Neural progenitor cell (in vitro differentiated cells): ENCODE measurements at places on chromosomes 1 and 21.
A peak's percentile ranks its signal among the peaks of the same experiment; 100 is the strongest.

- DNase-seq, result no peak
Measured at GRCh38 chr1:36606641-36607262, 124.0 kb upstream of the CSF3R start.

DNA sequence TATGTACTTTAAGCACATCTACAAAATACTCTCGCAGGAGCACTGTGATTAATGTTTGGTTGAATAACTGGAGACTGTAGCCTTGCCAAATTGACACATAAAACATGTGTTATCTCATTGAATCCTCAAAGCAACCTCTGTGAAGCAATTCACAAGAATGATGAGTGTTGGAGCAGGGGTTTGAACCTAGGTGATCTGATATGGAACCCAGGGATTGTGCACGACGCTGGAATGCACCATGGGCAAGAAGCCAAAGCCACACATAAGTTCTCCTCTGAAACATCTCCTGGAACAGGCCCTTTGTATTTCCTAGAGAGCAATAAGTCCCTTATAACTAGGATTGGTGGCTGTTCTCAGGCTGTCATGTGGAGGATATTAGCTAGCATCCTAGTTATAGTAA is 124.6 kb upstream of the IVNS1ABP start:
- no peak for DNase-seq

- DNase-seq, result no peak
Measured at GRCh38 chr1:92356956-92357355, 58.1 kb downstream of the RPAP2 start.

- no peak for DNase-seq
Measured at GRCh38 chr1:110544753-110545152, 25.8 kb upstream of the KCNA10 start.

DNA sequence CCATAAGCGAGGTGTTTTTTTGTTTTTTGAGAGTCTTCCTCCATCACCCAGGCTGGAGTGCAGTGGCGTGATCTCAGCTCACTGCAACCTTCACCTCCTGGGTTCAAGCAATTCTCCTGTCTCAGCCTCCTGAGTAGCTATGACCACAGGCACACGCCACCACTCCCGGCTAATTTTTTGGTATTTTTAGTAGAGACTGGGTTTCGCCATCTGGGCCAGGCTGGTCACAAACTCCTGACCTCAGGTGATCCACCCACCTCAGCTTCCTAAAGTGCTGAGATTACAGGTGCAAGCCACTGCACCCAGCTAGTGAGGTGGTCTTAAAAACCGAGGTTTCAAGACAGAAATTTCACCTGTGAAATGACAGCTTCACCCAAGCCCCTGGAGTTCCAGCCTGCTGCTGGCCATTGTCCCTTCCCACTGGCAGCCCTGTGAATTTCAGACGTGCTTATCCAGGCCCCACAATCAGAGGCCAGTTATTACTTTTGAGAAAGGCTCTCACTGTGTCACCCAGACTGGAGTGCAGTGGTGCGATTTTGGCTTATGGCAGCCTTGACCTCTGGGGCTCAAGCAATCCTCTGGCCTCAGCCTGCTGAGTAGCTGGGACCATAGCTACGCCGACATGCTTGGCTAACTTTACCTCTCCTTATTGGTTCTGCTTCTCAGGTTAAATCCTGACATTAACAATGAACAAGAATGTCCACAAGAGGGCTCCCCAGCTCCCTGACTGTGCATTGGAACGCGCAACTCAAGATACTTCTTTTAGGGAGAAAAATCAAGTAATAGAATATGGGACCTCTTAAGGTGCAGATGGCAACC is 19.4 kb downstream of the ENO1 start:
- peak; percentile 62 for DNase-seq

- no peak for DNase-seq
Measured at GRCh38 chr1:7430691-7431090, 340.4 kb upstream of the VAMP3 start.

DNA sequence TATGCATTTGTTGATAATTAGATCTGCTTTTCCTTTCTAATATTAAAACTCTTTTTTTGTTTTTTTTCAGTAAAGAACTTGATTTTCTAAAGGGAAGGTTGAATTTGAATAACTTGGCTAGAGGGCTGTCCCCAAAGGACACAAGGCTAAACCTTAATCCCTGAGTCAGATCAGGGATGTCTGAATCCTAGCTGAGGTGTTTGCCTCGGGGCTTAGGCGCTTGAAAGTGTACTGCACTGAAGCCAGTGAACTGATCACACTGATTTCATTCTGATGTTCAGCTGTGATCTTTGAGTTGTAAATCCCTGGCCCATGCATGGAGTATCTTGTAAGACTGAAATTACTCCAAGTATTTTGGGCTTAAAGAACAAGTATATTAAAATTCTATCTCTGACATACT is 42.8 kb downstream of the MTR start:
- no peak for DNase-seq

- peak; percentile 59 for DNase-seq
Measured at GRCh38 chr21:33071770-33072306, 1.9 kb downstream of the OLIG1 start.

GRCh38 chr1:1157914-1158710 is 15.6 kb upstream of the TTLL10 start:
- DNase-seq, result peak; percentile 77

- no peak for DNase-seq
Measured at GRCh38 chr1:9006956-9007615, 19.1 kb downstream of the SLC2A7 start.

DNA sequence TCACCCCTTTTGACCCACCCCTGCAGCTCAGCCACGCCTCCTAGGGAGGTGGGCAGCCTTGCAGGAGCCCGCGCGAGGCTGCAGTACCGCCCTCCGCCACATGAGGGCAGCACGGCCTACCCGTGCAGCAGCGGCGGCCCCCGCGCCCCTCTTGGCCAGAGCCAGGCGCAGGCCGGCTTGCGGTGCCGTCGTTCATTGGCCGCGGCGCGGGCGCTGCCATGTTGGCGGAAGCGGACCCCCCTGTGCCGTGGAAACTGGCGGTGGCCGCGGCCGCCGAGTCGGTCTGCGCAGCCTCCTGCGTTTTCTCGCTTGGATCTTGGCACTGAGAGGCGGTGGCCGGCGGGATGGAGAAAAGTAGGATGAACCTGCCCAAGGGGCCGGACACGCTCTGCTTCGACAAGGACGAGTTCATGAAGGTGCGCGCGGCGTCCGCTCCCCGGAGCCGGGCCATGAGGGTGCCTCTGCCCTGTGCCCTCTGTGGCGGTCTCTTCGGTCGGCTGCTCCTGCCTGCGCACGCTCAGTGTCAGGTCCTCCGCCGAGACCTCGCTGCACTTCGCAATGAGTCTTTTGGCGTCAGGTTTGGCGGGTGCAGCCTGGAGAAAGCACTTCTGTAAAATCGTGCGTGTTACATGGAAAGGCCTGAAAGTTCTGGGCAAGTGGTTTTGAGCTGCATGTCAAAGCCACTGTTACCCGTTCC is at the start of gene COG2:
Gene COG2, plus strand, starts transcription at position 219 of the 697 bp plus-strand sequence. Its CDS starts 126 bp downstream, at position 345.
- DNase-seq, result peak; percentile 97

DNA sequence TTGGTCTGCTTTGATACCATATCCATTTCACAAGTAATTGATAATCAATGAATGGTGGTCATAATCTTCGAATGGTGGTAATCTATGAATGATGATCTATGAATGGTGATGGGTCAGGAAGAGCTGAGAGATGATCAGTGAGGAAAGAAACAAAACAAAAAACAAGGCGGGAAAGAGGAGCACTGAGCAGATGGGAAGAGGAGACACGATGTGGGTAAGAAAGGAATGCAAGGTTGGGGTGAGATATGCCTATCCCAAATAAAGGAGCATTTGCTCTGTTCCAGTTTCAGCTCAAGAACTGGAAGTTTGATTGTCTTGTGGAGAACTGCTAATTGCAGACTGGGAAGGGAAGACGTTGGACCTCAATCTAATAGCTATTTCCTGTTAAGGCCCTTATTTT is 73.8 kb downstream of the CENPF start:
- DNase-seq, result no peak

DNA sequence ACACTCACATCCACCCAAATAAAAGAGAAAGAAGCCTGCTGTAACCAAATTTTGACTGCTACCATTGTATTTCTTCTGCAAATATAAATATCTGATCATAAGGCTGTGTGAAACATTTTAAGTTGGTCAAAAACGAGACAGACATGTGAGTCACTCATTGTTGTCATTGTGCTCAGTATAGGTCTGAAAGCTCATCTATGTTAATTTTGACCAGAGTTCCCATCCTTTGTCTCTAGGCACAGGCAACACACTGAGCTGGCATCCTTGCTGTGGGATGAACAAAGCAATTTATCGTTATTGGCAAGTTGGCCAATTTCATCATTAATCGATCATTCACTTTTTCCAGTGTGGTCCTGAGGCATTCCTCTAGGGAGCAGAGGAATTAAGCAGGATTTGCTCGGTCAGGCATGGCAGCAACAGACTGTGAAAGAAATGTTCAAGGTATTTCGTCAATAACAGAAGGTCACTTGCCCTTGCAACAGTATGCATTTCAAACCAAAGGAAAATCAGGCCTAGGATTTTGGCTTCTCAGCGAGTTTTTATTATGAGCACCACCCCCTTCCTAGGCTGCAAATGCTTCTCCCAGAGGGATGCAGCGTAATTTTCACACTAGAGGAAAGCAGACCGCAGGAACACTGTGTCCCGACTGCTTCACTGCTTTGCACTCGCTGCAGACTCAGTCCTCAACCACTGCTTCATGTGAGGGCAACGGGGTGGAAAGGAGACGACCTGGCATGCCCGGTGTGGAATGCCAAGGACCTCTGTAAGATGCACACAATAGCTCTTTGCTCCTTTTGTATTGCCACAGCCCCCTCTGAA is 87.9 kb upstream of the SMYD2 start:
- peak; percentile 65 for DNase-seq

DNA sequence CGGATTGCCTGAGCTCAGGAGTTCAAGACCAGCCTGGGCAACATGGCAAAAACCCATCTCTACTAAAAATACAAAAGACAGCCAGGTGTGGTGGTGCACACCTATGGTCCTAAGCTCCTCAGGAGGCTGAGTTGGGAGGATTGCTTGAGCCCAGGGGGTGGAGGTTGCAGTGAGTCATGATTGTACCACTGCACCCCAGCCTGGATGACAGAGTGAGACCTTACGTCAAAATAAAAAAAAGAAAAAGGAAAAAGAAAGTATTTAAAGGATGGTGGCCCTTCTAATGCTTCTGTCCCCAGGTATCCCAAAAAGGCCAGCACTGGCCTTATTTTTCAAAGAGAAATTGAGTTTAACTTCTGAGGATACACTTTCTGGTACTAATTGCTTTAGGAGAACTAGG is 1.7 kb downstream of the IKBKE start:
- no peak for DNase-seq

DNA sequence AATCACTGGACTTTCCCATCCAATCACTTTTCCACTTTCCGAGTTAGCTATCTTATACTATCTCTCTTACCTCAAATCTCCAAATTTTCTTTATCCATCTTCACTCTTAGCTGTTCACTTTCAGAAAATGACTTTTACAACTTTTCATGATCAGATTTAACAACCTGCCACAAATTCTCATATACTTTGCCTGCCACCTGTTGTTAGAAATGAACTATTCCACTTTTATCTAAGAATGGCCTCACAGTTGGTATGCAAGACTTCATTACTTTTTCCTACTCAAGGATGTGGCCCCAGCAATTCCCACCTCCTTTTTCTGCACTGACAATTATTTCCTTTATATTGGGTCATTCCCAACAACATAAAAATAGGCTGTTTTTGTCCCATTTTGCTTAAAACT is 93.6 kb upstream of the DEPDC1 start:
- no peak for DNase-seq

- DNase-seq, result no peak
Measured at GRCh38 chr1:43021547-43022474, 63.1 kb upstream of the SLC2A1 start.

DNA sequence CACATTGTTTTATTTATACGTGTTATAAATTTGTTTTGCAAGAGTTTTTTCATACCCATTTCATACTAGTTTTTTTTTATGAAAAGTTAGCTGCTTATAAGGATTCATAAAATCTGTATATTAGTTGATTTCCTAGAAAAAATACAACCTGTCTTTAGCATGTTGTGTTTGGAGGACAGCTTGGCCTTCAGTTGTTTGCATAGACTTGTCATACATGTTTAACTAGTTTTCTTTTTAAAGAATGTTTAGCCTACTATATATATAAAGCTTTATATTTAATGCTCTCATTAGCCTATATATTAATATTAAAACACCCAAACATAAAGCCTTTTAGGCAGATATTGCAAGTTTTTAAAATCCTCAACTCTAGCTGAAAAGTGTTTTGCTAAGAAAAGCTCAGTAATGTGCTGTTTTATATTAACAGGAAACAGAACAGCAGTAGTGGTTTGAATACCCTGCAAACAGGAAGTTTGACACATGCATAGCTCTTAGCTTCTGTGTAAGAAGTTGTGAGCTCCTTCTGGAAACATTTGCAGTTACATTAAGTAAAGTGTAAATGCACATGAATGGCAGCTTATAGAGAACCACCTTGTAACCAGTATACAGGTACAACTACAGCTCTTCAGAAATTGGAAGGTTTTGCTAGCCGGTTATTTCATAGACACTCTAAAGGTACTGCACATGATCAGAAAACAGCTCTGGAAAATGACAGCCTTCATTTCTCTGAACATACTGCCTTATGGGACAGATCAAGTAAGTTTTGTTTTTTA is at the start of gene PRKACB:
Gene PRKACB, plus strand, starts transcription at position 476 of the 770 bp plus-strand sequence. Its CDS starts 91 bp downstream, at position 567.
- no peak for DNase-seq

DNA sequence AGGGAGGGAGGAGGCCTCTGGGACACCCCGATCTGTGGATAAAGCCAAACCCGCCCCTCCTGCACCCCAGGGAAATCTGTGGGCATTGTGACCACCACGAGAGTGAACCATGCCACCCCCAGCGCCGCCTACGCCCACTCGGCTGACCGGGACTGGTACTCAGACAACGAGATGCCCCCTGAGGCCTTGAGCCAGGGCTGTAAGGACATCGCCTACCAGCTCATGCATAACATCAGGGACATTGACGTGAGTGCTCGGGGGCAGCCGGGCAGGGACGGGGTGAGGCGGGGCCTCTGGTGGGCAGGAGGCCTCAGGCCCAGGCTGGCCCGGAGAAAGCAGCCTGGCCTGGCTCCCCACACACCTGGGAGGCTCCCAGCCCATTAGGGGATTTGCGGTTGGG is 54.7 kb downstream of the ALPL start:
- no peak for DNase-seq

DNA sequence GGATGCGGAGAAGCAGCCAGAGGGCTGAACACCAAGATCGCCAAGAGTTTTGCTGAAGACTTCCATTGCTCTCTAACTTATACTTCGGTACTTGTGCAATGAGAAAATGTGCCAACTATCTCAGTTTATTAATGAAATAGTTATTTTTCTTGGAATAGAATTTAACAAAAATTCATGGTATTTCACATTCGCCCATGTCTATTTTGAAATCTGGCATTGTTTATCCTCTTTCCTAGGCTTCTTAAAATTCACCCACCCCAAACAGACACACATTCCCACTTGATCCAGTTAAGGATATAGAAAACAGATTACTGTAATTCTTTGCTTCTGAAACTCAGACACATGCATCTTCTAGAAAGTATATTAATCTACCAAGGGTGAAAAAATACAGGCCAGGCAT is 56.3 kb upstream of the ADAMTS5 start:
- DNase-seq, result no peak
